ENCODE measurements at places on chromosomes 7 and 10.

- DNase-seq, result no peak
These were observed 24.7 kb upstream of the PRKAR1B start for GRCh38 chr7:751826-752225.

DNA sequence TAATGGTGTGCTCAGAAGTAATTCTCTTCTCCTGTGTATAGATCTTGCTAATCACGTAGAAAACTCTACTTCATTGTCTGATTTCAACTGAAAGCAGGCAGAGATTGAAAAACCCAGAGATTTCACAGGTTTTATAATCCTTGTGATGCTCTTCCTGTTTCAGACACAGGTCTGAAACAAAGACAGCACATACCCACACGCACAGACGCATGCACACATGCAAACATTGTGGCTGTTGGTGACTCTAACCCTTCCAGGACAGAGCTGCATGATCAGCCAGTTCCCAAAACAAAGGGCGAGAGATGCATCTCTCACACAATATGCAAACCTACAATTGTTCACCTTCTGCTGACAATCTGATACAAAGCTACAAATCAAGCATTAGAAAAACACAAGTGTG, 11.1 kb upstream of the TFEC start:
- DNase-seq, result no peak

DNA sequence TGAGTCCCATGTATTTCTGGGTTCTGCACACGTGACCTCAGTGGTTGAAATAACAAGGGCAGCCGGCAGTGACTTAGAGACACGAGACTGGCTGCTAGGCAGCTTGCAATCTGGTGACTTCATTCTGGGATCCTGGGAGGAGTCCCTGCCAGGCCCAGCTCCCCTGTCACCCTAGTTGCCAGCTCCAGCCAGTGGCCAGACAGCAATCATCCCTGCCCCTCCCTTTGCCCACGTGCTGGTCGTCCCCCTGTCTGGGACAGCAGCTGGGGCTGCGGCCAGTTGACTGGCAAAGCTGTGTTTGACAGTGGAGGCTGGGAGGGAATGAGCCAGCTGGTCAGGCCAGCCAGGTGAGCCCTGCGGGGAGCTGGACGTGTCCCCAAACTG, 30.0 kb downstream of the ADGRA1 start:
- DNase-seq, result no peak

- DNase-seq, result no peak
These were observed 191.4 kb downstream of the KLF6 start for GRCh38 chr10:3593611-3594010.

Measured in hematopoietic multipotent progenitor cell treated with erythropoietin and hydrocortisone succinate and interleukin-3 and kit ligand, for 17 days (in vitro differentiated cells).